Activated CD4-positive, alpha-beta T cell treated with anti-CD3 and anti-CD28 coated beads, Interleukin-2, amount 50 U/mL, for 1 hour (primary cell): ENCODE measurements at places on chromosomes 3 and 15.
A peak's percentile ranks its signal among the peaks of the same experiment; 100 is the strongest.

- DNase-seq = no peak
Measured at GRCh38 chr3:41102053-41102556, 97.2 kb upstream of the CTNNB1 start.

DNA sequence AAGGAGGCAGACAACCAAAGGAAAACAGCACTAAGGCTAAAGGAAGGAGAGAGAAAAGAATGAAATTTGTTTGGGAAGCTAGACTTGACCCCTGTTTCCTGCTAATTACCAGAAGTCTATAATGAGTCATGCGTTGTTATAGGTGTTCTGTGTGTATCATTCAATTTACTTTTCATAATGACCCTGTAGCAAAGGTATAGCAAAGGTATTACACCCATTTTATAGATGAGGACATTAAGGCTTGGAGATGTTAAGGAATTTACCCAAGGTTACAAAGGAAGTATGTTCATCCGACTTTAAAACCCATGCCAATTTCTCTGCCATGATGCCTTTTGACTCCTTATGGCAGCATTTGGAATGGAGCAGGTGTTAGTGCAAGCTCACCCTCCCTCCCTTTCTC is 54.9 kb downstream of the RAP2B start:
- DNase-seq = no peak

- DNase-seq = no peak
Measured at GRCh38 chr3:188918093-188918492, 253.7 kb upstream of the TPRG1 start.

DNA sequence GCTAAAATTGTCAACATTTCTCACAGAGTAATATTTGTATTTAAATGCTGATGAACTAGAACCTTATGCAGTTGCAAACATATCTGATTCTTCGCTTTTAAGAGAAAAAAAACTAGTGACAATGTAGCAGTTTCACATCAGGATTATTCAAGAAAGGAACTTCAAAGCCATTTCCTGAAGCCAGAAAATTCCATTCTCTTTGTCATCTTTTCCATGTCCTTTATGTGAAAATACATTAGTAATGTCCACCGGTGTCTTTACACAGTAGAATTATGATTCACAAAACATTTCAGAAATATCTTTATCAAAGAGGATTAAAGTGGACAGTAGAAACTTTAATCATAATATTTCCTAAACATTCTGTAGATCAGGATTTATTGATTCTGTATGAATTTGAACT is 12.7 kb upstream of the LXN start:
- DNase-seq = no peak

DNA sequence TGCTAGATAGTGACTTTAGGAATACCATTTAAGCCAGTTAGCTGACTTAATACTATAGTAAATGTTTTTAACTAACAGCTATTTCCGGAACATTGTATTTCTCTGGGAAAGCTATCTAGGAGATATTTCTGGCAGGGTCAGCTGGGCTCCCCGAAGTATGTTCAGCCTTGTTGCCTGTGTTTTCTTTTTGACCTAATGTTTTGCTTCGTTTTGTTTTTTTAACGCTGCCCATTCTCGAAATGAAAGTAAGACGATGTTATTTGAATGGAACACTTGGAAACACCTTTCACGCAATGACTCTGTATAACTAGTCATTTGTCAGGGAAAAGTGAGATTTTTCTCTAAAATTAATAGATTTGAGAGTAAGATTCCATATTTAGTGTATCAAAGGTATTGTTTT is 702.9 kb upstream of the NAALADL2 start:
- DNase-seq = no peak

GRCh38 chr3:7207125-7207524 is 346.2 kb downstream of the GRM7 start:
- DNase-seq = no peak

GRCh38 chr3:20194793-20195460 is 8.9 kb upstream of the SGO1 start:
- no peak for DNase-seq

DNA sequence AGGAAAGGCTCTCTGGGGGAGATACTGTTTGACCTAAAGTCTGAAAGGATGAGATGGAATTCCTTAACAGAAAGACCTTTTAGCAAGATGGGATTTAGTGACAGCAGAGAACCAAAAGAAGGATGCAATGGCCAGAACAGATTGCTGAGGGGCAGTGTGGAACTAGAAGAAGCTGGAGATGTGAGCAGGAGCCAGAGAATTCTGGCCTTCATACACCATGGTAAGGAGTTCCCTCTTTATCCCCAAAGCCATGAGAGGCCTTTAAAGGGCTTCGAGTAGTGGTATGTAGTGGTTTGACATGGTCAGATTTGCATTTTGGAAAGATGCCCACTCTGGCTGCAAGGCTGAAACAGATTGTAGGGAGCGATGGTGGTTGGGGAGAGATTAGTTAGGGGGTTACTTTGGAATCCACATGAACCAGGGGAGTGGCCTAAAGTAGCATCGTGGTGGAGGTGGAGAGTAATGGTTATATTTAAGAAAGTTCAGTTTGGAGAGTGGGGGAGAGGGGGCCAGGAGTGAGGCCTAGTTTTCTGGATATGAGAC is 34.0 kb upstream of the NPHP3 start:
- DNase-seq = no peak

GRCh38 chr3:60575718-60576272 is 675.5 kb downstream of the FHIT start:
- DNase-seq = no peak

DNA sequence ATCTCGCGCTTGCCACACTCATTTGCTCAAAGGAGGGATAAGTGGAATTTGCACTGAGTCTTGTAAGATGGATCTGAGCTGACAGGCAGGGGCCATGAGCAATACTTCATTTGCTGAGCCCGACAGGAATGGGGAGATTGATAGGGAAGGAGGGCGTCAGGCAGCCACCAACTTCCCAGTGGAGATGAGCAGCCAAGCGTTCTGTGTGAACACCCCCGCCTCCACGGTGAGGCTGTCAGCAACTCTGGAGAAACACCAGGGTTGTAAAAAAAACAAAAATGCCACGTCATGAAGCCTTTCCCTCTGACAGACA is 36.8 kb downstream of the TLE3 start:
- no peak for DNase-seq

GRCh38 chr3:114333180-114333922 is 39.5 kb downstream of the TIGIT start:
- no peak for DNase-seq

- no peak for DNase-seq
Measured at GRCh38 chr3:177250151-177250550, 52.9 kb upstream of the TBL1XR1 start.

GRCh38 chr3:4533489-4534443 is 40.6 kb downstream of the ITPR1 start:
- DNase-seq = no peak

- DNase-seq = no peak
Measured at GRCh38 chr15:83206526-83207008, 1.1 kb downstream of the HDGFL3 start.

DNA sequence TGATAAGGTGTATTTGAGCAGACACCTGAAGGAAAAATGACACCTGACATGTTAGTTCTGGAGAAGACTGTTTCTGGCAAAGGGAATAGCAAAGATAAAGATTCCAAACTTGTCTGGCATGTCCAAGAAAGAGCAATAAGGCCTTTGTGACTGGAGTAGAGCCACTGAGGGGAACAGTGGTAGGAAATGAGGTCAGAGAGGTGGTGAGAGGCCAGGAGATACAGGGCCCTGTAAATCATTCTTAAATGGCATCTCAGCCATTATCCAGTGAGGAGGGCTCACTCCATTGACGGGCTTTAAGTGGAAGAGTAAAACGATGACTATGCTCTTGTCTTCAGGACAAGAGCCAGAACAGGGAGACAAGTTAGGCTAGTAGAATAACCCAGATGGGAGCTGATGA is 4.5 kb downstream of the SLC49A4 start:
- DNase-seq = no peak

- no peak for DNase-seq
Measured at GRCh38 chr3:39062180-39062579, 10.4 kb downstream of the WDR48 start.

- DNase-seq = no peak
Measured at GRCh38 chr15:51281368-51281967, 56.9 kb downstream of the CYP19A1 start.

DNA sequence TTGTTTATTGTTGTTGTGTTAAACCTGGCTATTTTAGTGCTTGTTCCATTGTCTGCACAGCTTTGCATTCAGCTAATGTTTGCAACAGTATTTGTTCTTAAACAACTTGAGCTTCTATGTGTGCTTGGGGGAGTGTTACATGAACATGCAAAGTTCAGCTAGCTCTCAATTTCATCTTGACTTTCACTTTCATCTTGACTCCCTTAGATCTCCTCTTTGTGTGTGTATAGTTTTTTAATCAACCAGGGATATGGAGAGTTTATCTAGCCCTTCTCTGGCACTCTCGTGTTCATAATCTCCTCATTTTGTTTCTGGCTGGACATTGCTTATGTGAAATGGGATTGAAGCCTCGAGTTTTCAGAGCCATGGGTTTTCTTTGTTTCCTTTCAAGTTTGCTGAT is 212.4 kb upstream of the ZBTB20 start:
- DNase-seq = no peak

GRCh38 chr3:155872904-155873646 is 2.6 kb downstream of the GMPS start:
- no peak for DNase-seq

DNA sequence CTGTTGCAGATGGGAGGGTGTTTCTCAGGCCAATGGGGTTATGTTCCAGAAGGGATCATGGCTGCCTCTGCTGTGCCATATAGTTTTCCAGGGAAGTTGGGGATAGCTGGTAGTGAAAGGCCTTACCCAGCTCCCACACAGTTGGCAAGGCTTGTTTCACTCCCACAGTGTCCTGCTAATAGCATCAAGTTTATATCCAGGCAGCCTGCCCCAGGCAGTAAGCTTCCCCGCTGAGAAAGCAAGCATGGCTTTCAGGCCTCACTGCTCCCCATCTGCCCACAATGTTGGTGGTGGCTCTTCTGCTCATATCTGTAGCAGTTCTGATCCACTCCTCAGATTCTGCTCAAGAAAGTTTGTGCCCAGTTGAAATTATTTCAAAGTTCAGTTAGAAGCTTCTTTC is 50.9 kb upstream of the DCBLD2 start:
- no peak for DNase-seq

DNA sequence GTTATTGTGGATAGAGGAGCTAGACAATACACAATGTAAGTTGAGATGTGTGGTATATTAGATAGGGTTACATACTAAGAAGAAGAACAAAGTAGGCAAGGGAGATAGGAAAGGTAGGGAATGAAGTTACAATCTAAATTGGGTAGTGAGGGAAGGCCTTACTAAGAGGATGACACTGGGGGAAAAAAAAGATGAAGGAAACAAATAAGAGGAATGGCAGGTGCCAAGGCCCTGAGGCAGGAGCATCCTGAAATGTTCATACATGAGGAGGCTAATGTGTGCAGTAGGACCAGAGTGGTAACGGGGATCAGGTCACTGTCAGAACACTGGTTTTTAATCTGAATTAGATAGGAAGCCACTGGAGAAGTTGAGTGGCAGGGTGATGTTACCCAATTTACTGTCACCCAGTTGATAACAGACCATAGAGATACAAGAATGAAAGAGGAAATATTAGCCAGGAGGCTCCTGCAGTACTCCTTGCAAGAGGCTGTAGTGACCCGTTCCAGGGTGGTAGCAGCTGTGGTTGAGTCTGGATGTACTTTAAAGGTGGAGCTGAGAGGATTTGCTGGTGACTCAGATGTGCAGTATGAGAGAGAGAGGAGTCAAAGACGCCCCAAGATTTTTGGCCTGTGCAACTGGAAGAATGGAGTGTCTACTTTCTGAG is 14.4 kb downstream of the RTP1 start:
- DNase-seq = no peak

- DNase-seq = no peak
Measured at GRCh38 chr3:11145888-11146287, 8.4 kb upstream of the HRH1 start.

GRCh38 chr3:141070727-141071357 is 19.7 kb downstream of the SPSB4 start:
- no peak for DNase-seq

GRCh38 chr3:184373422-184373821 is 4.6 kb downstream of the THPO start:
- no peak for DNase-seq

- no peak for DNase-seq
Measured at GRCh38 chr3:32706348-32707025, 21.5 kb downstream of the CNOT10 start.

GRCh38 chr3:178454726-178455125 is 81.5 kb upstream of the KCNMB2 start:
- no peak for DNase-seq

GRCh38 chr15:100438570-100438969 is 90.2 kb downstream of the CERS3 start:
- peak; percentile 19 for DNase-seq

- no peak for DNase-seq
Measured at GRCh38 chr15:77282333-77282732, 137.6 kb downstream of the PEAK1 start.

- no peak for DNase-seq
Measured at GRCh38 chr15:38226608-38227266, 25.9 kb upstream of the SPRED1 start.

DNA sequence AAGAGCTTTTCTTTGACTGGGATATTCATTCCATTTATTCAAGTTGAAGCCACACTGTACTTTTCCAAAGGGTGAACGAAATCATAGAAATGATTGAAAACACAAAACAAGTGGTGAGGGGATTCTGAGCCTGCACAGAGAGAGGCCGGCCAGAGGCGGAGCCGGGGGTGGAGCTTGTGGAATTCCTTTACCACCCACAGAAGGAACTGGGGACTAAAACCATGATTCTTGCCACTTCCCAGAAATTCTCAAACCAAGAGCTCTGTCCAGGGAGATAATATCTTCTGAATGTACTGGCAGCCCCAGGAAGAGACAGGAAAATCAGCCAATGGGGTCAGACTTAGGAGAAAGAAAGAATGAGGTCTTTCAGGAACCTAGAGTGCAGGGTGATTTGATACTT is 20.8 kb downstream of the FBN1 start:
- DNase-seq = no peak

DNA sequence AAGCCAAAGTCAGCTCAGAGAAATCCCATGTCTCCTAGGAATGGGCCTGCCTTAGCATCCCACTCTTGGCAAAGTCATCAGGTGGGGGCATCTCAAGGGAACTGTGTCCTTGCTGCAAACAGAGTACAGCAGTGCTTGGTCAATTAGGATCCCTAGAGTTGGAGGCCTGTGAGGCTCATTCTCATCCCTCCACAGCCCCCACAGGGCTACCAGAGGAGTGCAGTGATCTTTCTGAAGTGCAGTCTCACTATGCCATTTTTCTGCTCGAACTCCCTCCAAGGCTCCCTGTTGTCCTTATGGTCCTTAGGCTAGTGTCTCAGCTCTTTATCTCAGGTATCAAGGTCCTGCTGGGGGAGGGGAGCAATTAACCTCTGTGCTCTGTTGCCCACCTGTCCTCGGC is 31.1 kb downstream of the TMEM40 start:
- DNase-seq = no peak

- DNase-seq = no peak
Measured at GRCh38 chr3:27718459-27718858, 3.7 kb downstream of the EOMES start.

DNA sequence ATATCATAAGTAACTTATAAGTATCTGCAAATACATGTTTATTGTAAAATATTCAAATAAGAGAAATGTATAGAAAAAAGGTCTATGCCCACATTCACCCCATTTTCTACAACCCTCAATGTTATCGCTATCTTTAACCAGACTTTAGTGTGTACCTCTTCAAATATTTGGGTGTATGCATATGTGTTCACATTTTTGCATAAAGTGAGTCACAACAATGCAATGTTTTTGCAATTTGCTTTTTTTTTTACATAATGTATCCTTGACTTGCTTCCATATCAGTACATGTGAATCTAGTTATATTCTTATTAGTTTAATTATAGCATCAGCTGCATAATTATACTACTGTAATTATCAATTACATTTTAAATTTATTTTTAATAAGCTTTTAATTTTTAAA is 117.3 kb upstream of the LYSMD4 start:
- DNase-seq = no peak
